SJCRH30 (cell line): ENCODE measurements at places on chromosomes 7 and 10. TPM values are rescaled to one million over a fixed set of nuclear protein-coding genes. Genes with fewer than 3 reads are reported as not detected.

CHAT gene
- total RNA-seq, result not detected in 2 replicates

DNA sequence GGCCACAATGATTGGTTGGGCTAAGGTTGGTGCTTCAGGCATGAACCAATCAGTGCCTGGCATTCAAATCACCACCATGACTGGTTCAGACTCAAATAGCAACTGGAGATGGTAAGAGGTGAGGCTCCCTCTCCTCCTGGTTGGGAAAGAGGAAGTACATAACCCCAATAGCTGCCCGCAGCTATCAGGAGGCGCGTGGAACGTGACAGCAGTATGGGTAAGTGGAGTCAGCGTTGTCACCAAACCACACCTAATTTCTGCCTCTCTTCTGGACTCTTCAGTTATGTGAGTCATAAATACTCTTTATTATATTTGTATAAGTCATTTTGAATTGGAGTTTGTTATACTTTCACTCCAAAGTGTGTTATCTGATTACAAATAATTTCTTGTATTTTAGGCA lies 17.9 kb upstream of the ITGA8 start:
- H3K4me1 ChIP-seq, result peaks cover 4% of the 10 kb centered on the region
- H3K27me3 ChIP-seq, result no peaks in the 10 kb centered on the region
- no peaks in the 10 kb centered on the region for H3K36me3 ChIP-seq
- no peak for DNase-seq
- H3K4me3 ChIP-seq, result no peak overlapping the region
- H3K27ac ChIP-seq, result no peak overlapping the region

TAC1 gene
- total RNA-seq, result not detected in 2 replicates

DNA sequence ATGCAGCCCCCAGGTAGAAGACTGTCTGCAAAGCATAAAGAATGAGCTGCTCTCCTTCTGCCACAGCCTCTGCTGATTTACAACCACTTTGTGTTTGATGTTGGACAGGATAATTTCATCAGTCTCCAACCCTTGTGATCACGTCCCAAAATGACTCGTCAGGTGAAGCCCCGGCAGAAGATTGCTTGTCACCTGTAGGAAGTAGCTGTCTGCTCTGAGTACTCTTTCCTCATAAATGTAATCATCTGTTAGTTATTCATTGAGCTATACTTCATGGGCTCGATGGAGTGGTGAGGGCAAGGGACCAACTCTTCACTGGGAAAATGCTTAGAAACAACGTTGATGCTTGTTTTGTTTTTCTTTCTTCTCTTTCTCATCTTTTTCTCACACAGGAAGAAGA lies 290.9 kb upstream of the SP8 start:
- no peak overlapping the region for H3K4me3 ChIP-seq
- no peak overlapping the region for H3K27ac ChIP-seq
- peaks cover 5% of the 10 kb centered on the region; the same call in 1 of the 2 replicates for H3K4me1 ChIP-seq
- no peak for DNase-seq
- no peaks in the 10 kb centered on the region for H3K36me3 ChIP-seq

VGF gene
- total RNA-seq, result 0.10 and 0.18 TPM in 2 replicates

CYP26A1 gene
- not detected in 2 replicates for total RNA-seq

DNA sequence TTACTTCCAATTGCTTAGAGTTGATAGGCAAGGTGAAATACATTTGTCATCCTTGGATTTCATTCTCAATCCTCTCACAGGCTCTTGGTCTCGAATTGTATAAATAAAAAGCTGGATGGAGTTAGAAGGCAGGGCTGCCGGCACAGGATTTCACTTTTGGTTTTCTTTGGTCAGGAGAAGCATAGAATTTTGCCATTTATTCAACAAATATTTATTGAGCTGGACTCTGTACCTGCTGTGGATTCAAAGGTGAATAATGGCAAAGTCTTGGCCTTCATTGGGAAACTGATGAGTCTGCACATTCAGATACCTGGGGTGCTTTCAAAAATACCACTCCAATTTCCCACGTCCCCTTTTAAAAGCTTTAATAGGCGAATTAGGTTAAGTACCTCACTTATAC lies 49.7 kb downstream of the PDK4 start:
- H3K27ac ChIP-seq, result no peak overlapping the region
- H3K4me3 ChIP-seq, result no peak overlapping the region
- no peaks in the 10 kb centered on the region for H3K27me3 ChIP-seq
- no peak for DNase-seq
- H3K36me3 ChIP-seq, result no peaks in the 10 kb centered on the region

DNA sequence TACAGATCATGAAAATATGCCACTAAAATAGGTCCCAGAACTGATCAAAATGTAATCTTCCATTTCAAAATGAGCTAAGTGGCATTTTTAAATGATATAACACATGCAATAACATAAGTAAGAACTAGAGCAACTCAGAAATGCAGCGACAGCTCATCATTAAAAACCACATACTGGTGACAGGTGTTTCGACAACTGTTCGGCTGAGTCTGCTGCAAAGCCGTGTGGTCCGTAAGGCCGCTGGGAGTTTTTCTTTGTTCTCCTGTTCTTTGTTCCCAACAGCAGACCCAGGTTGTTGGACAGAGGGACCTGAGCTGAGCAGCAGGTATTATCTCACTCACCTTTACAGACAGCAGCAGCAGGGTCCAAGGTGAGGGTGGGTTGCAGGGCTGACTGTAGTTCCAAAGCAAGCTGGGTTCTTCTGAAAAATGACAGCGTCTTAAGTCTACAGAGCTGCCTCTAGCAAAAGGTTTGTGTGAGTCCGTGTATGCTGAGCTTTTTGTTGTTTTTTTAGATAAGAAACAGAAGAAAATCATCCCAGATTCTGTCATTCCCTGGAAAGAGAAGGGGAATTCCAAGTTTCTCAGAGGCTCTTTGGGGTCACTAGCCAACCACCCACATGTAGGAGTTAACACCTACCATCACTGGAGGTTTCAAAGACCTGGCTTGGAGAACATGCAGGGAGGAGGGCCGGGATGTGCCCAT lies 45.4 kb upstream of the MACROH2A2 start:
- peaks cover 11% of the 10 kb centered on the region for H3K4me1 ChIP-seq
- no peaks in the 10 kb centered on the region for H3K27me3 ChIP-seq
- H3K4me3 ChIP-seq, result no peak overlapping the region
- DNase-seq, result peak; percentile 41

DNA sequence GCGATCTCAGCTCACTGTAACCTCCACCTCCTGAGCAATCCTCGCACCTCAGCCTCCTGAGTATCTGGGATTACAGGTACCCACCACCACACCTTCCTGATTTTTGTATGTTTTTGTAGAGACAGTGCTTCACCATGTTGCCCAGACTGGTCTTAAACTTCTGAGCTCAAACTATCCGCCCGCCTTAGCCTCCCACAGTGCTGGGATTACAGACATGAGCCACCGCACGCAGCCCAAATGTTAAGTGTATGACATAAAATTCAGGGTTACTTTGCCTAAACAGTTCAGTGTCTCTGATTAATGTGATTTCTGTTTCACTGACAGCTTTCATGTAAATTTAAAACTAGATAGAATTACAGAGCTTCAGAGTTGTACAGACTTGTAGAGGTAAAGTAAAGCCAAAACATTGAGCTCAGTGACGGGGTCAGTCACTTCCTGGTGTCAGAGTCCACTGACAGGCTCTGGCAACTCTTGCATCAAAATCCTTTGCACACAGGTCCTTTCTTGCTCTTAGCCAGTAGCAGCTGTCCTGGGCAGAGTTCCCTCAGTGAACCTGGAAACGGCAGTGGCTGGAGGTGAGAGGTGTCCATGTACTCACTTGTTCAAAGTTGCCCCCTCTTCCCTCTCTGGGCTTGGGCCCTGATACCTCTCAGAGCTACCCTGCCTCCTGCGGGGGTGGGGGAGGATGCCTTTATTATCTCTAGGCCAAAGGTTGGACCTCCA lies 33.7 kb downstream of the MGMT start:
- no peaks in the 10 kb centered on the region for H3K36me3 ChIP-seq
- no peak for DNase-seq
- no peaks in the 10 kb centered on the region for H3K27me3 ChIP-seq
- H3K27ac ChIP-seq, result no peak overlapping the region
- no peaks in the 10 kb centered on the region for H3K4me1 ChIP-seq

GRCh38 chr7:38728145-38728544 lies 97.0 kb upstream of the AMPH start:
- no peak overlapping the region for H3K27ac ChIP-seq
- H3K4me1 ChIP-seq, result peaks cover 28% of the 10 kb centered on the region
- H3K27me3 ChIP-seq, result no peaks in the 10 kb centered on the region
- no peaks in the 10 kb centered on the region for H3K36me3 ChIP-seq
- no peak for DNase-seq

- H3K4me1 ChIP-seq, result peaks cover 9% of the 10 kb centered on the region
- no peak for DNase-seq
- no peak overlapping the region for H3K4me3 ChIP-seq
- no peak overlapping the region for H3K27ac ChIP-seq
- no peaks in the 10 kb centered on the region for H3K36me3 ChIP-seq
- no peaks in the 10 kb centered on the region for H3K27me3 ChIP-seq
Observed at GRCh38 chr7:123635551-123636359, 19.9 kb upstream of the LMOD2 start.

RPEL1 gene
- not detected in 2 replicates for total RNA-seq

RELN gene
- total RNA-seq, result 54.7 and 59.0 TPM in 2 replicates

DNA sequence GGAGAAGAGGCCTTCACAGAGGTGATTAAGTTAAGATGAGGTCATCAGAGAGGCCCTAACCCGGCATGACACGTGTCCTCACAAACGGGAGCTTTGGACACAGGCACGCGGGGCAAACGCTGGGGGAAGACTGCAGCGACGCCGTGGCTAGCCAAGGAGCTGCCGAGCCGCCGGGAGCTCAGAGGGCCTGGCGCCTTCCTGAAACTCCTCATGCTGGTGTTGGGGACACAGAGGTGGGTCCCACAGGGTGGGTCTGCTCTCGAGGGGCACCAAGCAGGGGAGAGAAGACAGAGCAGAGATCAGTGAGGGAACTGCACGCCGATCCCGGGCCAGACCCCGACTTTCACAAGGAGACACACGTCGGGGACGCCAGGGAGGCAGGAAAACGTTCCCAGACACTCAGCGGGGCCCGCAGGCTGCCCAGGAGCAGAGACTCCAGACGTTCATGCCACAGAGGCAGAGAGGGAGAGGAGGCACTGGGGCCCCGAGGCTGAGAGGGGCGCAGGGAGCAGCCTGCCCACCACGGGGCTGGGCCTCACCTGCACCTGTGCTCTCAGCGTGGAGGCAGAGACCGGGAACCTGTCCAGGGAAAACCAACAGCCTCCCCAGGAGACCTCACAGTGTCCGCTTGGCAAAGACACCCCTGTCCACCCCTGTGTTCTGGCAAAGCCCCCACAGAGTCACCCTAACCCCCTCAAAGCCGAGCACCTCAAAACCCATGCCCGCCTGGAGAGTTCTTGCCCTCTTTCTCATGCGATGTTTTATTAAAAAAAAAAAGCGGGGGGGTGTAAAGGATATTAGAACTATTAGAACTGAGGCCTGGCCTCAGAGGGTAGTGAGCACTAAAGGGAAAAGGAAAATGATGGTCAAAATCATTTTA lies 103.8 kb downstream of the PDGFA start:
- no peaks in the 10 kb centered on the region for H3K4me1 ChIP-seq
- H3K36me3 ChIP-seq, result no peaks in the 10 kb centered on the region
- H3K27ac ChIP-seq, result no peak overlapping the region
- no peak overlapping the region for H3K4me3 ChIP-seq

GRCh38 chr7:43553999-43554398 lies 28.9 kb upstream of the STK17A start:
- H3K27ac ChIP-seq, result no peak overlapping the region
- no peak overlapping the region for H3K4me3 ChIP-seq

DNA sequence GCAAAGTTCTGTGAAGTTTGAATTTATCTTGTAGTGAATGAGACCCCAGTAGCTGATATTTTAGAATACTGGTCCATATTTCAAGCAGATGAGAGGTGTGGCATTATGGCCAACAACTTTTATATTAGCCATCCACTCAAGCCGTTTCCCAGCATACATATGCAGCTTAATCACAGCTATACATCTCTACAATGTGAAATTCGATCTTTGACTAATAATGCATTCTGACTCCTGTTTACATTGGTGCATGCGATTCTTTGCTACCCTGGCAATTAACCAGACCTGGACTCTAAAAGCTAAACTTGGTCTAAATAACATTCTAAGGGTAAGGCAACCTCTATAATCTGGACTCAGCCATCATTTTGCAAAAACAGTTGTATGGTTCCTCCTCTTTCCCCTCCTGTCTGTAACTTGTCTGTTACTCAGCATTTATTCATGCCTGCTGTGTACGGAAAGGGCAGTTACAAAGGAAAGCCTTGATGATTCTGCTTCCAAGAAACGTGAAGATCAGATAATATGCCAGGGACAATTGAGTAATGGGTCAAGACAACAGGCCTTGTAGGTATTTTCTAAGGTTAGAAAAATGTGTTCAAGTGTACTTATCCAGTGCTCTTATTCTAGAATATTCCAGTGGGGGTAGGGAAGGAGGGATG lies 50.6 kb downstream of the PNLIPRP2 start:
- H3K4me1 ChIP-seq, result no peaks in the 10 kb centered on the region
- no peak for DNase-seq
- H3K27me3 ChIP-seq, result 0 out of 2 replicates have a peak, but pooled peaks cover 4% of the 10 kb centered on the region
- H3K36me3 ChIP-seq, result no peaks in the 10 kb centered on the region
- H3K27ac ChIP-seq, result no peak overlapping the region

SFTPA1 gene
- not detected in 2 replicates for total RNA-seq

GRCh38 chr7:13062631-13063030 lies 375.2 kb downstream of the ARL4A start:
- H3K4me3 ChIP-seq, result no peak overlapping the region
- H3K4me1 ChIP-seq, result no peaks in the 10 kb centered on the region
- DNase-seq, result no peak
- H3K27ac ChIP-seq, result no peak overlapping the region
- no peaks in the 10 kb centered on the region for H3K27me3 ChIP-seq

DNA sequence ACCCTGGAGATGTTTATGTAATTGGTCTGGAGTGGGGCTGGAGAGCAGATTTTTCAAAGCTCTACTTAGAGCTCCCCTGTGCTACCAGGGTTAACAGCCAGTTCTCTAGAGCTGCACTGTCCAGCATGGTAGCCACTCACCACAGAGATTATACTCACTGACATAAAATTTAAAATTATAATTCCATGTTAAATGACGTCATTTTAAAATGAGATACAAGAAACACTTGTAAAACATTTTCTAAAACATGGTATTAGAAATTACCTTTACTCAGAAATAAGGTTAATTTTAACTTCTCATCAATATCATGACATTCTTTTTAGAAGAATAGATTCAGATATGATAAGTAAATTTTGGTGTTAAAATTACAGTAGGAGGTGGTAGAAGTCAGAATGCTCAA lies 306.2 kb upstream of the LRRN3 start:
- H3K36me3 ChIP-seq, result no peaks in the 10 kb centered on the region
- H3K27ac ChIP-seq, result no peak overlapping the region
- H3K4me3 ChIP-seq, result no peak overlapping the region
- no peak for DNase-seq
- H3K4me1 ChIP-seq, result no peaks in the 10 kb centered on the region

GRCh38 chr7:27532314-27532713 lies 130.4 kb downstream of the HIBADH start:
- H3K4me1 ChIP-seq, result no peaks in the 10 kb centered on the region
- H3K4me3 ChIP-seq, result no peak overlapping the region
- H3K27me3 ChIP-seq, result no peaks in the 10 kb centered on the region
- peaks cover 13% of the 10 kb centered on the region; the same call in 1 of the 2 replicates for H3K36me3 ChIP-seq

SLC26A3 gene
- not detected in 2 replicates for total RNA-seq

DNA sequence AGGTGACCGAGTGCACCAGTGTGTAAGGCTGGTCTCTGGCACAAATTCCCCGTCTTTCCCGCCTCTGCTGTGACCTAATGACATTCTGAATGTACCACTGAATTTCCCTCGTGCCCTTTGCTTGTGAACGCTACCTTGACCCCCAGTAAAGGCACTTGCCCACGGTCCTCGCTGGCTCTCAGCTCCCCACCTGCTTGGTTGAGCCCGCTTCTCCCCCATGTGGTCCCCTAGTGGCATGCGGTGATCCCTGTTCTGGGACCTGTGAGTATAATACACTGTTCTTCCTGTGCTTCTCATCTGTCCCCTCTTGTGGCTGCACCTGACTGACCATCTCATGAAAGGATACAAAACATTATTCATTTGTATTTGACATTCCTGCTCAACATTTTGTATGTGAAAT lies 495.7 kb downstream of the INHBA start:
- no peak overlapping the region for H3K4me3 ChIP-seq
- H3K27ac ChIP-seq, result no peak overlapping the region
- H3K36me3 ChIP-seq, result no peaks in the 10 kb centered on the region
- no peaks in the 10 kb centered on the region for H3K27me3 ChIP-seq

AKR1D1 gene
- total RNA-seq, result not detected in 2 replicates
